Fibroblast of villous mesenchyme (primary cell): ENCODE measurements at places on chromosomes 4 and X.

GRCh38 chr4:185710487-185710995, 101.5 kb downstream of the SORBS2 start:
- DNase-seq = no peak

GRCh38 chr4:183499389-183499788, 5.5 kb upstream of the ING2 start:
- DNase-seq = no peak

- no peak for DNase-seq
Measured at GRCh38 chr4:96887857-96888256, 1048.0 kb downstream of the PDHA2 start.

- no peak for DNase-seq
Measured at GRCh38 chr4:183413234-183414200, 30.9 kb upstream of the CDKN2AIP start.

DNA sequence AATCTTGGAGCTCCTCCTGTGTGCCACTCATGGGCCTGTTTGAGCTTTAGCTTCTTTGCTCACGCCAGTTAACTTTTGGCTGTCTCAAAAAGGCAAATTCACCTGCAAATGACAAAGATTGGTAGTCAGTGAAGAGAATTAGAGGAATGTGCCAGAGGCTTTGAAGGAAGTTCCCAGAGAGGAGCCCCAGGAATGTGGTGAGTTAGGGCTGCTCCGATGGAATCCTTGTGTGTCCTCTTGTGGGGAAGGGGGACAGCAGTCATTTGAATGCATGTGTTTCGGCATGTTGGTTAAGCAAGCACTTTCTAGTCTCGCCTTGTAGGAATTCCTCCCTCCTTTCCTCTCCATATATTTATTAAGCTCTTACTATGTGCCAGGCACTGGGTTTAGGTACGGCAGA, 62.9 kb downstream of the ELF4 start:
- no peak for DNase-seq

GRCh38 chrX:9845578-9845952, 59.3 kb downstream of the SHROOM2 start:
- DNase-seq = peak; percentile 82
